Occipital lobe (tissue), 3 donors: ENCODE measurements at places on chromosomes 13 and 19. TPM values are rescaled to one million over a fixed set of nuclear protein-coding genes. Genes with fewer than 3 reads are reported as not detected.

GRCh38 chr13:97724450-97724849, 229.0 kb upstream of the IPO5 start:
- no peak for DNase-seq

- no peak for DNase-seq
These were observed 49.9 kb downstream of the TBC1D4 start for GRCh38 chr13:75432045-75432444.

GRCh38 chr13:65011378-65011777, 2218.8 kb downstream of the PCDH9 start:
- DNase-seq: no peak

DNA sequence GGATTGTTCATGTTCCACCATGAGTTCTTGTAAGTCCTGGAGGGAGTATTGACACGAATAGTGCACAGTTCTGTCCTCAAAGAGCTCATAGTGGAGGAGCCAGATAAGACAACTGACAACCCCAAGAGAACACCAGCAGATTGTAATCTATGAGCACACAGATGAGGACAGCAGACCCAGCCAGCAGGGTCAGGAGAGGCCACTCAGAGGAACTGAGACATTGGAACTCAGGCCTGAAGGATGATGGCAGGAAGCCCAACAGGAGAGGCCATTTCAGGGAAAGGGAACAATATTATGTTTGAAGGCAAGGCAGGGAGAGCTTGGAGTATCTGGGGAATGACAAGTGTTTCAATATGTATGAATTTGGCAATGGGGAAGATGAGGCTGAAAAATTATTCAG, 63.7 kb upstream of the IPO5 start:
- DNase-seq: no peak

DNA sequence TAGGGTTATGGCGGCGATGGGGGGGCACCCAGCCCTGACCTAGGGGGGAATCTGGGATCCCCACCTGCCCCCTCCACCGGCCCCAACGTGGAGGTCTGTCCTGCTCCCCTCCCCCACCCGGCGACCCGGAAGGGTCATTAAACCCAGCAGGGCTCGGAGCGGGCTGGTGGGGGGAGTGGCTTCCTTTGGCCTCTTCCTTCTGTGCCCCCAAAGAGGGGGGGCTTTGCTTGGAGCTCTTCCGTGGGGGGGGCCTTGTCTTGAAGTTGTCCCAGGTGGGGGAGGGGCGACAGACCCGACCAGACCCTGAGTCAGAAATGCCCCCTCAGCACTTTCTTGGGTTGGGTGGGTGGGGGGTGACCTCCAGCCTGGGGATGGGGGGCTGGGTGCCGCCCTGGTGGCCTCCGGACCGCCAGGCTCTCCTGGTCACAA, 1.5 kb downstream of the ARID3A start:
- no peak for DNase-seq

DNA sequence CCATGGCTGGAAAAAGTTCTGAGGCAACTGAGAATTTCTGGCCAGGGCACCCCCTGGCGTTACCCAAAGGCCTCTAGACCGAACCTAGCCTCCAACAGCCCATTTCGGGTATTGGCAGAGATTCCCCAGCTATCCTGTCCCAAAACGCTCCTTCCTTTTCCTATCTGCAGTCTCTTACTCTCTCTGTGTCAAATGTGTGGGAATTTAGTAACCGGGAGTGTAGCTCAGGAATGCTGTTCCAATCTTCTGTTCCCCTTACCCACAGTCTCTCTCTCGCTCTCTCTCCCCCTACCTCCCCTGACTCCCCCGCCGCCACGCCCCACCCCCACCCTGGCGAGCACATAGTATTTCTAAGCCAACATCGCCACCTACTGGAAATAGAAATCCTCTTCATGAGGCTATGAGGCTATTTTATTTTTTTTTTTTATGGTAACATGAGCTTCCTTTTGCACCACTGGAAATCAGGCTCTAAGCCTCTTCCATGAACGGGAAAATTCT, 27.0 kb downstream of the OXGR1 start:
- DNase-seq: no peak

SELENOV gene
- total RNA-seq: not detected

GRCh38 chr19:48186541-48186991, 16.1 kb downstream of the ZSWIM9 start:
- DNase-seq: no peak

DNA sequence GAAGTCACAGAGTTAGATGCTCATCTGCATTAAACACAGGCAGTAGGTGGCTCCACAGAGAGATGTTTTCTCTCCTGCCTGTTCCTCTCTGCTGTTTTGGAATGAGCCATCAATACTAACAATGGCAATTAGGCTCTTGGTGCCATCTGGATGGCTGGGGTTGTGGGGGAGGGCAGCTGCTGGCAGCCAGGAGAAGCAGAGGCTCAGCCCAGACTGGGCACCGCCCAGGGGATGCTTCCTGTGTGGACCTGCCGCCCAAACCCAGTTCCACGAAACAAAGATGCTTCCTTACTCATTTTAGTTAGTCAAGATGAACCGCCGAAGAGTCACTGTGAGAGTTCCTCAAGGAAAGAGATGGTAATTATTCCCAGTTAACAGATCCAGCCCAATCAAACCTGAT, 50.8 kb upstream of the PCDH8 start:
- DNase-seq: no peak

DNA sequence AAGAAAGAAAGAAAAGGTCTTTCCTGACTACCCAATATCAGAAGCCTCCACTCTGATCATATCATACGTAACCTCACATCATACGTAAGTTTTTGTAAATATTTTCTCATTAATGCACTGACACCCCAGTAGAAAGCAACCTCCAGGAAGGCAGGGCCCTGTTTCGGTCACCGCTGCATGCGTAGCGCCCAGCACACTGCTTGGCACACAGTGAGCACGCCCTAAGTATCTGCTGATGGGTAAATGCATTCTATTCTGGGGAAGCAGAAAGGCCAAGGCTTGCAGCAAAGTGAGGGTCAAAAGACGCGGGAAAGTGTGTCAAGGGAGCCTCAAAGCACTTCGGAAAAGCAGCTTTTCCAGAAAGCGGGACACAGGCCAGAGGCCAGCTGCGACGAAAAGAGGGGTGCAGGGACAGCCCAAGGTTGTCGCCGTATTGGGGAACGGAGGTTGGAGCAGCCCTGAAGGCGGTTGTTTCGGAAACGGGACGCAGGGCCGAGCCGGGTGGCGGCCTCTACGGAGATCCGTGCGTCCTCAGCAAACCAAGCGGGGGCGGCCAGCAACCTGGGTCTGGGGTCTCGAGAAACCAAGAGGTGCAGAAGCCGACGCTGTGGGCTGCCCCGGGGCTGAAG, 463 bp downstream of the SUGP1 start:
- DNase-seq: no peak

DNA sequence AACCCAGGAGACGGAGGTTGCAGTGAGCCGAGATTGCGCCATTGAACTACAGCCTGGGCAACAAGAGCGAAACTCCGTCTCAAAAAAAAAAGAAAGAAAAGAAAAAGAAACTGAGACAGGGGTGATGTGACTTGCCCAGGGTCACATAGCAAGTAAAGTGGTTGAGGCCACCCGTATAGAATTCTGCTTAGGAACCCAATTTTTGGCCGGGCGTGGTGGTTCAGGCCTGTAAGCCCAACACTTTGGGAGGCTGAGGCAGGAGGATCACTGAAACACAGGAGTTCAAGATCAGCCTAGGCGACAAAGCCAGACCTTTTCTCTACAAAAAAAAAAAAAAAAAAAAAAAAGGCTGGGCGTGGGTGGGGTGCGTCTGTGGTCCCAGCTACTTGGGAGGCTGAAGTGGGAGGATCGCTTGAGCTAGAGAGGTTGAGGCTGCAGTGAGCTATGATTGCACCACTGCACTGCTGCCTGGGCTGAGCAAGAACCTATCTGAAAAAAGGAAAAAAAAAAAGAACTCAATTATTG, 1.3 kb downstream of the SNRPA start:
- DNase-seq: no peak

- no peak for DNase-seq
These were observed 193.6 kb upstream of the STARD13 start for GRCh38 chr13:33479105-33479504.

PSG7 gene
- not detected for total RNA-seq

NLRP11 gene
- not detected for total RNA-seq
